Suppressor macrophage treated with lipopolysaccharide for 4 hours (primary cell): ENCODE measurements at places on chromosomes 1 and 21.

GRCh38 chr1:234530672-234531071 is 51.7 kb upstream of the TARBP1 start:
- no peak for DNase-seq

DNA sequence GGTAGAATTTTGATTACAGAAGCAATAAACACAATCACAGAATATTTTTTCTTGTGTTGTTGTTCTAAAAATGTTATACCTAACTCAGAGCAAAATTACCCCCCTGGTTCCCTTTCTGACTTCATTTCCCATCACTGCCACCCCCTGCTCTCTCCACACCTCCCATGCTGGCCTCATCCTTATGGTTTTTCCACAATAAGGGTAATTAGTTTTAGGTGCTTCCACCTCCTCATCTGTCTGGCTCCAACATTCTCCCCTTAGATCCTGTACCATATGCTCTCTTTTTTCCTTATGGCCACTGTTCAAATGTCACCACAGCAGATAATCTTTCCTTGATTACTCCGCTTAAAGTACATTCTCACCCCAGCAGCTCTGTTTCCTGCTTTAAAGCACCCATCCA is 2208.6 kb downstream of the MRPL39 start:
- DNase-seq, result no peak

GRCh38 chr1:212943393-212943710 is 7.0 kb upstream of the VASH2 start:
- DNase-seq, result no peak

DNA sequence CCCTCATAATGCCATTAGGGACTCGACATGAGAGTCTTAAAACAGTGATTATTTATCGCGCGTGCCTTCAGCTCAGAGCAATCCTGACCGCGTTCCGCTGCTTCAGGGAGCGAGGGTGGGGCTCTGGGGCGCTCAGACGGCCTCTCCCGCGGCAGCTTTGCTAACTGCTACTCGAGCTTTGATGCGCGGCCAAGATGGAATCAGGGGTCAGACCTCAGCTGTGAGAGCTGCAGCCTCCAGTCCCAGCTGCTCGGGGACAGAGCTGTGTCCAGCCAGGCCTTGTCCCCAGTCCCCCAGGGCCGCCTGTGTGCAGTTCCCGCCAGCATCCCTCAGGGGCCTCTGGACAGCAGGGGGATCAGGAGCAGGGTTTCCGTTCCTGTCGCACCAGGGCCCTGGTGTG is 104.6 kb upstream of the TTC34 start:
- no peak for DNase-seq

GRCh38 chr1:89823679-89824292 is 3.0 kb downstream of the LRRC8D start:
- no peak for DNase-seq

DNA sequence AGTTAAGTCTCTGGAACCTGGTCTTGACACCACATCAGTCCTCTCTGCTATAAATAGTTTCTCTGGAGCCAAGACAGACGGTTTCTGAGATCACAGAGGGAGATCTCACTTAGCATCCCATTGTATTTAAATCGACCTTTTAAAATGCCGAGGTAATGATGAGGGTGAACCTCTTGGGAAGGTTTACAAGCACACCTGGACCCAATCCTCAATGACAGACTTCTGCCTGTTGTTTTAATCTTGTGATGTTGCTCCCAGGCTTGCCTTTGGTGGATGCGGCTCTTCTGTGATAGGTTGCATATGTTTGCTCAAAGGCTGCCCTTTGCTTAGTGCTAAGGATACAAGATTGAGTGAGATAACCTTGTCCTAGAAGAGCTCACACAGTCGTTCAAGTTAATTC is 104.6 kb upstream of the L1TD1 start:
- DNase-seq, result no peak

DNA sequence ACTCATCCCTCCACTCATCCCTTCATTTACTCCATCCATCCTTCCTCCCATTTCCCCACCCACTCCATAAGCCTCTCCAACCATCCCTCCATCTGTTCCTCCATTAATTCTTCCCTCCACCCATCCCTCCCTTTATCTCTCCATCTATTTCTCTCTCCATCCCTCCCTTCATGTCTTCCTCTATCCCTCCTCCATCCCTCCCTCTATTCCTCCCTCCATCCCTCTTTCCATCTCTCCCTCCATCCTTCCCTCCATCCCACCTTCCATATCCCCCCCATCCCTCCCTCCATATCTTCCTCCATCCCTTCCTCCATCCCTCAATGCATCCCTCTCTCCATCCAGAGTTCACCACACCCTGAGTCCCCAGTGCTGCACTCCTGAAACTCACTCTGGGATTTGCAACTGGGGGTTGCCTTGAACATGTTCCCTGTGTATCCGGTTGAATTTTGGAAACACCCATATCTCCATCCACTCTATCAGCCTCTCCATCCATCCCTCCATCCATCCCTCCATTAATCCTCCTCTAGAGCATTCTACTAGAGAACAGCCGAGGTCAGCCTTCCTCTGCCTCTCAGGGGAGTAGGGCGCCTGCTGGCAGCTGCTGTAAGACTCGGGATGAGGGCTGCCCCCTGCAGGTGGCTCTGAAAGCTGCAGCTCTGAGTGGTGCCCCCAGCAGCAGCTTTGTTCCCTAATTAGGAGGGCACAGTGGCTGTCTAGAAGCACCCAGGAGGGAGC is 39.4 kb downstream of the ABCG1 start:
- DNase-seq, result peak; percentile 88

DNA sequence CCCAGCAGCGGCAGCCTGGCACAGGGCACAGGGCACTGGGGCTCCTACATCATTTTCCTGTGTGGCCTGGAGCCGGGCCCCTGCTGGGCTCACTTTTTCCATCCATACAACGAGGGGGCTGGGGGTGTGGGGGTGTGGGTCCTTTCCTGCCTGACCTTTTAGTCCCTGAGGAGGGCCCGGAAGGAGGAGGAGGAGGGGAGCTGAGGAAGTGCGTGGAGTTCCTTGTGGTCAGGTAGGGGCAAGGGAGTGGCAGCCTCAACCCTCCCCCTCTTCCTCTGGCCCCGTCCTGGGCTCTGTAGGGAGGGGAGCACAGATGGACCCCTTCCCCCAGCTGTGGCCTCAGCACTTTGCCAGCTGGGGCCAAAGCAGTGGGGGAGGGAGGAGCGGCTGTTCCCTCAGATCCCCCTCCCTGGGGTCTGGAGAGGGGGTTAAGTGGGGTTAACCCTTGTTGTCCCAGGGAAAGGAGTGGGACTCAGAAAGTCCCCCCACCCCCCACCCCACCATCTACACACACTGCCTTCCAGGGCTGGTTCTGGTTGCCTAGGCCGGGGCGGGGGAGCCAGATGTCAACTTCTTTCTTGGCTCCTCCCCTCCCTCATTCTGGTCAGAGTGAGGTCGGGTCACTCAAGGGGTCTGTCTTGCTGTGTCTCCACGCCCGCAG is 5.7 kb downstream of the NTRK1 start:
- no peak for DNase-seq

- peak; percentile 69 for DNase-seq
Measured at GRCh38 chr1:67626090-67626860, 58.7 kb upstream of the GADD45A start.

GRCh38 chr21:42513985-42514882 is 582 bp downstream of the SLC37A1 start:
- peak; percentile 79 for DNase-seq

DNA sequence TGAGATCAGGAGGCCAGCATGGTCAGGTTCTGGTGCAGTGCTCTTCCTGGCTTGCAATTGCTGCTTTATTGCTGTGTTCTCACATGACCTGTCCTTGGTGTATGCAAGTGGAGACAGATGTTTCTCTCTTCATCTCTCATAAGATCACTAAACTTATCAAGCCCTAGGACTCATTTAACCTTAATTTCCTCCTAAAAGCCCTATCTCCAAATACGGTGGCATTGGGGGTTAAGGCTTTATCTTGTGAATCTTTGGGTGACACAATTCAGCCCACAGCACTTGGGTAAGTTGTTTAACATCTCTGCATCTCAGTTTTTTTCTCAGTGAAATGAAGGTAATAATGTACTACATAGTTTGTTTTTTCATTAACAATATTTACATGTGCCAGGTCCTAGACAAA is 152.4 kb downstream of the RWDD3 start:
- no peak for DNase-seq

DNA sequence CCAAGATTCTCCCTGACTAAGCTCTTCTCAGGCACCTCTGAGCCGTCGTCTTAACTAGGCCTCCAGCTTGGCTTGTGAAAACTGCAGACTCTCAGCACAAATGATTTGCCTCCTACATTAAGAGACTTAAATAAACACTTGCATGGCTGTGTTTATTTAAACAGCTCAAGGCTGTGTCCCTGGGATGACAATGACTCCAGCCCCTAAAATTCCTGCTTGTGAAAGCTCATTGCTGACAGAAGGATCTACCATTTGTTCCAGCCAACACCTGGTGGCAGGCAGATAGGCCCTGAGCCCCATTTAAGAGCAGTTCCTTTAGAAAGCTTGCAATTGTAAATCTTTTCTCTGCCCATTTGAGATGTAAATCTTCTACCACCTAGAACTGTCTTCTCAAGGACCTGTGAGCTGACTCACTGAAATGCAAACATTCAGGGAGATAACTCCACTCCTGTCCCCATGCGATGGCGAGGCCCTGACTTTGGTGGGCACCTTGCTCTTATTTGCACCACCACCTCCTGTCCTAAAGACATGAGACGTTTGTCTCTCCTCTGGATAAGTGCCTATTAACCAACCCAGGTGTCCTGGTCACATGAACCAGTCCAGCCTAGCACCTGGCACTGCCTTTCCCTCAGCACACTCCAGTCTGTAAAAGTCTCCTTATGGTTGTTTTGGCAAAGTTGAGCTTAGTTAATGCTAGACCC is 15.1 kb upstream of the PCP4 start:
- DNase-seq, result no peak

DNA sequence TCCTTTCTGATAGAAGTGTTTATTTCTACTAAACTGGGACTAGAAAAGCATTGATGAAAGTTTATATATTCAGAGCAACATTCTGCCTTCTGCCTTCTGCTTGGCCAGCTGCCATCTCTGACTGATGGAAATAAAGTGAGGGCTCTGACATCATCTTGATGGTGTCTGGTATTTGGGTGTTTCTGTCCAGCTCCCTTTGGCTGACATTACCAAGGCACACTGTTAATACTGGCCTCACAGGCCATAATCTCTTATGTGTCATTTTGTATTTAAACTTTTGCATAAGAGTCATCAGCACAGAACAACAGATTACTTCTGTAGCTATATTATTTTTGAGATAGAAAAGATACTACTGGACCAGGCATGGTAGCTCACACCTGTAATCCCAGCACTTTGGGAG is 216.9 kb downstream of the RYR2 start:
- no peak for DNase-seq

GRCh38 chr1:60558236-60558635 is 484.7 kb upstream of the C1orf87 start:
- no peak for DNase-seq

- DNase-seq, result peak; percentile 84
Measured at GRCh38 chr1:234730770-234731568, 121.0 kb upstream of the IRF2BP2 start.

DNA sequence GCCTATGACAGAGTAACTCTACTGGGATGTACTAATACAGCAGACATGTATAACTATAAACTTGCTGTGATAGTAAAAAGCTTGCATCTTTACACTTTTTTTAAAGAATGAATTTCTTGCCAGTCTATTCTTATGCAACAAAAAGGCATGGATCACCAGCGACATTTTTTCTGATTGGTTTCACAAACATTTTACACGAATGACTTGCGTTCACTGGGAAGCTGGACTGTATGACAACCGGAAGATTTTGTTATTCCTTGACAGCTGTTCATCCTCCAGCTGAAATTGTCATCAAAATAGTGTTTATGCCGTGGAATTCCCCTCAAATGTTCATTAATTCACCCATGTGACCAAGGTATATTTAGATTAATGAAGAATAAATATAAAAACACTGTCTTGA is 131.0 kb downstream of the XPR1 start:
- DNase-seq, result no peak

GRCh38 chr1:165152727-165153126 is 203.8 kb downstream of the LMX1A start:
- DNase-seq, result no peak
